Lower lobe of right lung (tissue), 2 donors: ENCODE measurements at places on chromosomes 16 and 17. TPM values are rescaled to one million over a fixed set of nuclear protein-coding genes. Genes with fewer than 3 reads are reported as not detected.
A peak's percentile ranks its signal among the peaks of the same experiment; 100 is the strongest.

DNA sequence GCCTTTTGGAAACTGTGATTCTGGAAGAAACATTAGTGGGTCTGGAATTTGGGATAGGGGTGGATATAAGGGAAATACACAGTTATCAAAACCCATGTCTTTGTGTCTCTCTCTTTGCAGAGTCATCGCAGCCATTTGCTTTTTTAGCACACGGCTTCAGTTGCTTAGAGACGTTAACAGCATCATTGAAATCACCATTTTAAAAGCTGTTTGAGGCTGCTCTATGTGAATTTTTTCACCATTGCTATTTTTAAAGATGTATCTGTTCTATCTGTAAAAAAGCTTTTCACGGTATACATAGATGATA is 47.3 kb downstream of the OMG start:
- no peaks in the 10 kb centered on the region for H3K4me1 ChIP-seq
- H3K27ac ChIP-seq = no peak overlapping the region
- no peak for DNase-seq
- H3K36me3 ChIP-seq = peaks cover 40% of the 10 kb centered on the region
- H3K27me3 ChIP-seq = no peaks in the 10 kb centered on the region
- H3K4me3 ChIP-seq = no peak overlapping the region

The NEUROD2 gene
- not detected for total RNA-seq

DNA sequence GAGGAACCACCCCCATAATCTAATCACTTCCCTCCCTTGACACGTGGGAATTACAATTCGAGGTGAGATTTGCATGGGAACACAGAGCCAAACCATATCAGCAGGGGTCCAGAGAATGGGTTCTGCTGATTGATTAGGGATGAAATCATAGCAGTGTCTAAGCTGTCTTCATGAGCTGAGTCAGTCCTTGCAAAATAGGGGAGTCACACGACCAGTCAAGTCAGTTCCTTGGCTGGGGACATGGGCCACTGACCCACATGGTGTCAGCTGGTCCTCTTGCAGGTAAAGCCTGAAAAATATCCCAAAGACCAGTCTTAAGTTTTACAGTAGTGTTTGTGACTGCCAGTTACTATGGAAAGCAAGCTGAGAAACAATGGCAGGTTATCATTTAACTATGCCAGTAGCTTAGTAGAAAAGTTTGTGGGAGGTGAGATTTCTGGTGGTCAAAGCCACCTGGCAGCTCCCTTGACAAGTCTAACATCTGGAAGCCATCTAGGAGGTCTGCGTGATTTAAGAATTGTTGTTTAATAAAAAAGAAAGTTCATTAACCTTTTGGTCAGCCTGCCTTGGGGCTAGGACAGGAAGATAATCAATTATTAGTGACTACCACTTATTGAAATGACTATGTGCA is 15.7 kb upstream of the ATF7IP2 start:
- H3K36me3 ChIP-seq = no peaks in the 10 kb centered on the region
- no peaks in the 10 kb centered on the region for H3K27me3 ChIP-seq
- H3K4me3 ChIP-seq = no peak overlapping the region
- H3K27ac ChIP-seq = no peak overlapping the region
- no peak for DNase-seq
- H3K4me1 ChIP-seq = no peaks in the 10 kb centered on the region

GRCh38 chr17:35056013-35056412 is 7.5 kb downstream of the RFFL start:
- H3K27ac ChIP-seq = no peak overlapping the region
- peaks cover 21% of the 10 kb centered on the region for H3K4me1 ChIP-seq
- H3K4me3 ChIP-seq = no peak overlapping the region
- H3K36me3 ChIP-seq = no peaks in the 10 kb centered on the region
- H3K27me3 ChIP-seq = no peaks in the 10 kb centered on the region

DNA sequence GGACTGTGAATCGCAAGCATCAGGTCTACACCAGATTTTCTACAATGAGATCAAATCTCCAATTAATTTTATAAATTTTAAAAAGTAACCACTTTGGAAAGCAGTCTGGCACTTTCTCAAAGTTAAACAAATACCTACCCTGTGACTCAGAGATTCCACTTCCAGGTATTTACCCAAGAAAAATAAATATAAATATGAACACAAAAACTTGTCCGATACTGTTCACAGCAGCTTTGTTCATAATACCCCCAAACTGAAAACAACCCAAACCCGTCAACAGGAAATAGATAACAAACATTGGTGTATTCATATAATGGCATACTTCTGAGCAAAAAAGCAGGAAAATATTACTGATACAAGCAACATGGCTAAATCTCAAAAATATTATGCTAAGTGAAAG is 12.1 kb downstream of the ZDHHC7 start:
- H3K27ac ChIP-seq = peak overlapping the region; percentile 81
- H3K4me3 ChIP-seq = no peak overlapping the region
- peaks cover 95% of the 10 kb centered on the region for H3K4me1 ChIP-seq
- H3K36me3 ChIP-seq = peaks cover 19% of the 10 kb centered on the region
- H3K27me3 ChIP-seq = no peaks in the 10 kb centered on the region
- DNase-seq = no peak

The HAS3 gene
- total RNA-seq = 12.6 TPM

DNA sequence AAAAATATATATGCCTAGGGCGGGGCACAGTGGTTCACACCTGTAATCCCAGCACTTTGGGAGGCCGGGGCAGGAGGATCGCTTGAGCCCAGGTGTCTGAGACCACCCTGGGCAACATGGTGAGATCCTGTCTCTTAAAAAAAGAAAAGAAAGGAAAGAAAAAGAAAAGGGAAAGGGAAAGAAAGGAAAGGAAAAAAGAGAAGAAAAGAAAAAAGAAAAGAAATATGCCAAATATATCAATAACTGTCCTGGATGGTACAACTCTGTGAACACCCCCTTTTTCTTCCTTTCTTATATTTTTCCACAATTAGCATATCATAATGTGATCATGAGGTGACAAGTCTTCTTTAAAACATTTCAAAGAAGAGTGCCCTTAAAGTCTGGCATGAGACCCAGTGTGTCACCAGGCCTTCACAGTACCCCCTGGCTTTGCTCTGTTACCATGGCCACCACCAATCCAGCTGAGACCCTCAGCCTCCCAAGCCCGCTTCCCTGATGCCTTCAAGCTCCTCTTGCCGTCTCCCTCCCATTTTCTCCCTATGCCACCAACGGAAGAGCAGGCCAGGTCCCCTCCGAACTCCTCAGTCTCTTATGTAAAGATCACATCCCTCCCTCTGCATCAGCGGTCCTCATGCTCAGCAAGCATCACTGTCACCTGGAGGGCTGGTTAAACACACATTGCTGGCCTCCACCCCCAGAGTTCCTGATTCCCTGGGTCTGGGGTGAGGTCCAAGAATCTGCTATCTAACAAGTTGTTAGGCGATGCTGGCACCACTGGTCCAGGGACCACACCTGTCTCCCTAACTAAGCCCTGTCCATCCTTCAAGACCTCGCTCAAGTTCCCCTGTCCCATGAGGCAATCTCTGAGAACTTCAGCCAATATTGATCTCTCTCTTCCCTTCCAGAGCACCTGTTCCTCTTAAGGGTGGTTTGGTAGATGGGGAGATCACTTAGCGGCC is 44.5 kb downstream of the CUEDC1 start:
- no peak for DNase-seq
- H3K27me3 ChIP-seq = no peaks in the 10 kb centered on the region
- H3K27ac ChIP-seq = peak overlapping the region; percentile 60

GRCh38 chr16:22214889-22215288 is 8.8 kb downstream of the EEF2K start:
- peaks cover 25% of the 10 kb centered on the region for H3K36me3 ChIP-seq
- peaks cover 29% of the 10 kb centered on the region for H3K4me1 ChIP-seq
- no peak for DNase-seq
- no peak overlapping the region for H3K27ac ChIP-seq

GRCh38 chr17:39667945-39668924 is at the start of gene PNMT:
PNMT (plus strand) TSS chr17:39668453; CDS start chr17:39668476, 23 bp downstream.
- peak within 1 kb of the TSS; percentile 54 for H3K4me3 ChIP-seq
- peak; percentile 83 for DNase-seq
- H3K27me3 ChIP-seq = peaks cover 45% of the 10 kb centered on the region
- H3K36me3 ChIP-seq = peaks cover under 1% of the 10 kb centered on the region
- peaks cover 51% of the 10 kb centered on the region for H3K4me1 ChIP-seq
